Effector CD8-positive, alpha-beta T cell (primary cell): ENCODE measurements at places on chromosomes 1 and 21.

- DNase-seq: no peak
Measured at GRCh38 chr1:236147068-236147467, 4.7 kb downstream of the GPR137B start.

DNA sequence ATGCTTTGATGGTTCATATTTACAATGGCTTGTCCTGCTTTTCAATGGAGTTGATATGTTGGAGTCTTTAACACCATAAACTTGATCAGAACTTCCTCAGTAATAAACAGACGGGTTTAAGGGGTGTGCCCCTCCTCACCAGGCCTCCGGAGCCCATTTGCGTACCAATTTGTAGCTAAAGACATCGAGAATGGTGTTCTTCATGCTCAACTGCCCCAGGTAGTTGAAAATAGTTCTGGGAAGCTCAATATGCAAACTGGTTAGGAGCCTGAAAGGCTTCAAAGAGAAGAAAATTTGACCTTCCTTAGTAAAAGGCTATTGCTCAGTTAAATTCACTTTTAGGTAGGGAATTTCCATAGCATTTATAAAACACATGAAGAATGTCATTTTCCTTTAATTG, 68.1 kb upstream of the RRP15 start:
- no peak for DNase-seq

DNA sequence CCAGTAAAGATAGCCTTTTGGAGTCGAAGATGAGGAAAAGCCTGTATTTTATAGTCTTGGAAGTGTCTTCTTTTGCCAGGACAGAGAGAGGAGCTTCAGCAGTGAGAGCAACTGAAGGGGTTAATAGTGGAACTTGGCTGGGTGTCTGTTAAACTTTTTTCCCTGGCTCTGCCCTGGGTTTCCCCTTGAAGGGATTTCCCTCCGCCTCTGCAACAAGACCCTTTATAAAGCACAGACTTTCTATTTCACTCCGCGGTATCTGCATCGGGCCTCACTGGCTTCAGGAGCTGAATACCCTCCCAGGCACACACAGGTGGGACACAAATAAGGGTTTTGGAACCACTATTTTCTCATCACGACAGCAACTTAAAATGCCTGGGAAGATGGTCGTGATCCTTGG, at the start of gene VCAM1:
TSS of gene VCAM1 (plus strand) at position 253 of the 400 bp plus-strand sequence. CDS start at position 372, 119 bp downstream.
- DNase-seq: no peak

GRCh38 chr1:199546323-199546722, 481.2 kb upstream of the NR5A2 start:
- DNase-seq: no peak

DNA sequence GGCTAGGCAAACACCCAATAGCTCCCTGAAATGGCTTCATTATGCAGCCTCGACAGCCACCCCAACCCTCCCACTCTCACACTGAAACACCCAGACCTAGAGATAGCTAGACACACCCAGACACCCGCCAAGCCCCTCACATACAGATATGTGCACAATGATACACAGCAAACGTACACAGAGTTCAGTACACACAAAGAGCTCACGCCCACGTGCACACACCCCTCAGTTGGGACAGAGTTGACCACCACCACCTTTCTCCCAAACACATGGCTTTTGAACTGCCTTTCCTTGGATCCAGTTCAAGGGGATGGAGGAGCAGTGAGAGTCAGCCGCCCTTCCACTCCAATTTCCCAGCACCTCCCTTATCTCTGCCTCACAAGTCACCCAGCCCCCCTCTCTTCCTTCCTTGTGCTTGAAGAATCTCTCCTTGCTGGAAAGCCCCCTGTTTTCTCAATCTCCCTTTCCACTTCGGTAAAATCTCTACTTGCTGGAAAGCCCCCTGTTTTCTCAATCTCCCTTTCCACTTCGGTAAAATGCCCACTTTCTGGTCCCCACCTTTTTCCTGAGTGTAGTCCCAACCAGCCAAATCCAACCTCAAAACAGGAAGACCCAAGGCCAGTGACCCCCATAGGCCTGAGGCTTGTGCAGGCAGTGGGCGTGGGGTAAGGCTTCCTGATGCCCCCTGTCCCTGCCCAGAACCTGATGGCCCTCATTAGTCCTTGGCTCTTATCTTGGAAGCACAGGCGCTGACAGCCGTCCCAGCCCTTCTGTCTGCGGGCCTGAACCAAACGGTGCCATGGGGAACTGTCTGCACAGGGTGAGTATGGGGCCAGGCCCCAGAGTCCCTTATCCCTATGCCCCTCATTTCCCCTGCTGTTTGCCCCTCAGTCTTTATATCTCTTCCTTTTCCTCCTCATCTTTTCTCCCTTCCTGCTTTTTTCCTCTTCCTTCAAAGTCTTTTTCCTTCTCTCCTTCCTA, at the start of gene ACKR1:
TSS of gene ACKR1 (plus strand) at position 715 of the 981 bp plus-strand sequence. CDS start at position 800, 85 bp downstream.
- no peak for DNase-seq

DNA sequence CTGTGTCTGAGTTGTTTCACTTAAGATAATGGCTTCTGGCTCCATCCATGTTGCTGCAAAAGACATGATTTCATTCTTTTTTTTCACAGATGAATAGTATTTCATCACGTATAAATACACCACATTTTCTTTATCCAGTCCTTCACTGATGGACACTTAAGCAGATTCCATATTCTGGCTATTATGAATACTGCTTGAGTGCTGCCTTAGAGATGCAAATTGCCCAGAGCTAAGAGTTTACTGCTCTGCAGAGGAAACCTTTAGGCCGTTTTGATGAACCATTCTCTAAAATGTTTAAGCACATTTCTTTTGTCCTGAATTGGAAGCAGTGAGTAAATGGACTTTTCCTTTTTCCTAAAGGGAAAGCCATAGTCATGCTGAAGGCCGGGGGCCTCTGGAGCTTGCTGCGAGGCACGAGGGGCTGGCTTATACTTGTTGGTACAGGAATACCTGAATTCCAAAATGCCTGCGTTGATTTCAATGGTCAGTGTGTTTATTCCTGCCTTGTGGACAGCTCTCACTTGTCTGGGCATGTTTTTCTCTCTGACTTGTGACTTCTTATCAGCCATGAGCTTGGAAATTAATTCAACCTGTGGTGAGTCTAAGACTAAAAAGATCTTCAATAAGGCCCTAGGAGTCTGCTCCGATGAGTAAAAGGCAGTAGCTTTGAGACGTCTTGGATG, 201.0 kb upstream of the MAP1LC3C start:
- no peak for DNase-seq

- no peak for DNase-seq
Measured at GRCh38 chr1:232598133-232598532, 31.8 kb downstream of the SIPA1L2 start.

DNA sequence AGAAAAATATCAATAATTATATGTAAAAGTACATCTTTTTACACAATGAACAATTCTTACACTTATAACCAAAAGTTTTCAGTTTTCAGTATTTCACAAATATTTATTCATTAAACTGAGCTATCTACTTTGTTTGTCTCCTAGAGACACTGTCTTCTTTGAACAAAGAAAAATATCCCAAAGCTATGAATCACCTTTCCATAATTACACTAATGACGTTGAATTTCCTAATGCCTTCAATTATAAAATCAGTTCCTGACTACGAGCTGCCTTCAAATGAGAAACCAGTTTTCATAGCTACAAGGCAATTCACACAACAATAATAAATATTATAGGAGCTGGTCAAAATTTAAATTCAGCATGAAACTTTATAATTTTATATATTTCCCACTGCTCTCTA, 201.8 kb upstream of the BRINP3 start:
- no peak for DNase-seq

DNA sequence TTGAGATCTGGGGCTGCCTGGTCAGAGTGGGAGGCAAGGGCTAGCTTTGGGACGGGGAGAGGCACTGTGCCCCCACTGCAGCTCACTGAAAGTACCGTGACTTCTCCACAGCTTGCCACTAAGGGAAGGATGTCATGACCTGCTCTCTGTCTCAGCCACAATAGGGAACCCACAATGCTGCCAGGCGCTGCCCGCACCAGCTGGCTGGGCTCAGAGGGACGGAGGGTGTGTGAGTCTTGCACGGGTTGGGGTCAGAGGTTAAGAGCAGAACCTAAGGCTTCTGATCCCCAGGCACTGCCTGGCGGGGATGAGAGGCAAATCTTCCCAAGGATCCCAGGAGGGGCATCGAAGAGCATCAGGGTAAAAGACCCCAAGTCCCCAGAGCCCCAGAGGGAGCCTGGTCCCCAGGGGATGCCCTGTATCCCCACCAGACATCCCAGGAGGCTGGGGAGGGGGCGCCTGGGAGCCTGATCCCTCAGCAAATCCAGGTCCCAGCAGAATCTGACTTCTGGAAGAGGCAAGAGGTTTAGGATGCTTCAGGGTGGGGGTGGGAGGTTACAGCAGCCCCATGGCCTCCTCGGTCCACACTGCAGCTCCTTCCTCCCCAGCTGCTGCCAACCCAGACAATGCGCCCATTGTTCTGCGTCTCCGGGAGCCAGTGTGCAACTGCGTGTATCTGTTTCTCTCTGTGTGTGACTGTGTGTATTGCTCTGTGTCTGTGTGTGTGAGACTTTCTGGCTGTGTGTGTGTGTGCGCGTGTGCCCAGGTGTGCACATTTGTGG, 2.0 kb upstream of the MARCKSL1 start:
- DNase-seq: no peak

DNA sequence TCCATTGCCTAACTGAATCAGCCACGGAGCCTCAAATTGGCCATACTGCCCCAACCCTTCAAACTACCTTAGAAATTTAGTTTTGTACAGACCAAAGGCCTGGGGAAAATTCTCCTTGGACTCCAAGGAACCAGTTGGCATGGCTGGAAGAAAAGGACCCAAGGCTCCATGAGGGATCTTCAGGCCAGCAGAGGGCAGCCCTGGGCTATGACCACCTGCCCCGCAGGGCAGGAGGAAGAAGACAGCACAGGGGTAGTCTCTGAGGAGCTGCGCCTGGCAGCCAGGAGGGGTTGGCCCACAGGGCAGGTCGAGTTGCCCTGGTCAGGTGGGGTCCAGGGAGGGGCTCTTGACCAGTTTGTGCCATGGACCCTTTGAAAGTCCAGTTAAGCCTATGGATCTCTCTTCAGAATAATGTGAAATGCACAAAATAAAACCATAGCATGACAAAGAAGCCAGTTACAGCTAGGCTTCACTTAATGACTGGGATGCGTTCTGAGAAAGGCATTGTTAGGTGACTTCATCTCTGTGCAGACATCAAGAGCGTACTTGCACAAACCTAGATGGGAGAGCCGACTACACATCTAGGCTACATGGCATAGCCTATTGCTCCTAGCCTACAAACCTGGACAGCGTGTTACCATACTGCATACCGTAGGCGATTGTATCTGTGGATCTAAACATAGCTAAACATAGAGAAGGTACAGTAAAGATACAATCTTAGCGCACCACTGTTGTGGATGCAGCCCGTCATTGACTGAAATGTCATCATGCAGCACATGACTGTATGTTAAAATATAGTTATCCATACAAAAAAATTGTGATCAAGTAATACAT, 26.1 kb downstream of the CACNA1S start:
- no peak for DNase-seq

DNA sequence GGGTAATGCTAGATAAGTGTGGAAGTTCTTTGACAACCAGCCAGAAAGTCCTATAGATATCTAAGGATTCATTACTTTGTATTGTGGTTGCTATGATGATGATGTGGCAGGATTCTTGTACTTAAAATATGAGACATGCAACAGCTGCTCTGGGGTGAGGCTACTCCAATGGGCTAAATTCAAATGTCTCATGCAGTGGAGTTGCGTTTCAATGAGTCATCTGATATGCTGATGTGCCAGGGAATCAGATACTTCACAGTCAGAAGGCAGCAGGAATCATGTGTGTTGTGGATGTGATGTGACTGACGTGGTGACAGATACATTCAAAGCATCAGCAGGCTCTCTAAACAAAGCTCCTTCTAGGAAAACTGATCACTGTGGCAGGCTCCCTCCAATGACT, 66.5 kb downstream of the TSEN15 start:
- no peak for DNase-seq

DNA sequence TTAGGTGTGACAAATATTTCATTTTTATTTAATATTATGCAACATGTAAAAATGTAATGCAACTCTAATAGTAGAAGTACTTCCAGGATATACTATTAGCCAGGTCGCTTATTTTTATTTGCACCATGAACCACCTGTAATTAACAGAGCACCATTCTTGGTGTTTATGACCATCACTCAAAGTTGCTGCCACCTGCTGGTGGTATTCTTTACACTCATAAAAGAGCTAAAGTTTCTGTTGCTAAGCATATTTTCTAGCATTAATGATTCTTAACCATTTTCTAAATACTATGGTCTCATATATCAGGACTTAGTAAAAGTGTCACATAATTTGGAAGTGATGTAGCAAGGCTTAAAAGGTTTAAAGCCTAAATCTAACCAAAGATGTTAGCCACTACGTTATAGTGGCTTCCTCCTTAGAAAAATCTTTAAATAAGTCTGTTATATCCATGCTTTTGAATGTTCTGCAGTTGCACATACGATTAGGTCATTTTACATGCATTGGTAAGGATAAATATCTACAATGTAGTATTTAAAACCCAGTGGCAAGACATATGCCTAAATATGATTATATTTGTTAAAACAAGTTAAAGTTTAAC, 244.5 kb downstream of the NEGR1 start:
- no peak for DNase-seq

DNA sequence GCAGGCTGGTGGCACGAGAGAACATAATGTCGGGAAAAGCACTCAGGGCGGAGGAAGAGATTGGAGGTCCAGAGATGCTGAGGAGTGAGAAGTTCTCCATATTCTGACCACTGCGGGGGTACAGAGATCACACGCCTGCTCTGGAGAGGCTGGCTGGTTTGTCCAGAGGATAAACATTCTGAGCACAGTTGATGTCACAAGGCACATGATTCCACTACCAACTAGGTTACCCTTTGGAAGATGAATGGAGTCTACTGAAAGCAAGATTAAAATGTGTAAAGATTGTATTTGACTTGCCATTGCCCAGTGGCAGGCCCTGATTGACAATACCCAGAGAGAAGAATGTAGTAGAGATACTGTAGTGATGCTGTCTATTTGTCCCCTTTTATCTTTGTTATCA, at the start of gene SPATA46:
TSS of gene SPATA46 (minus strand) at position 164 of the 400 bp plus-strand sequence. CDS start at position 100, 64 bp downstream.
- DNase-seq: no peak

- no peak for DNase-seq
Measured at GRCh38 chr1:1752636-1753606, 25.3 kb downstream of the NADK start.

- DNase-seq: no peak
Measured at GRCh38 chr21:46127239-46128105, 27.9 kb downstream of the FTCD start.

DNA sequence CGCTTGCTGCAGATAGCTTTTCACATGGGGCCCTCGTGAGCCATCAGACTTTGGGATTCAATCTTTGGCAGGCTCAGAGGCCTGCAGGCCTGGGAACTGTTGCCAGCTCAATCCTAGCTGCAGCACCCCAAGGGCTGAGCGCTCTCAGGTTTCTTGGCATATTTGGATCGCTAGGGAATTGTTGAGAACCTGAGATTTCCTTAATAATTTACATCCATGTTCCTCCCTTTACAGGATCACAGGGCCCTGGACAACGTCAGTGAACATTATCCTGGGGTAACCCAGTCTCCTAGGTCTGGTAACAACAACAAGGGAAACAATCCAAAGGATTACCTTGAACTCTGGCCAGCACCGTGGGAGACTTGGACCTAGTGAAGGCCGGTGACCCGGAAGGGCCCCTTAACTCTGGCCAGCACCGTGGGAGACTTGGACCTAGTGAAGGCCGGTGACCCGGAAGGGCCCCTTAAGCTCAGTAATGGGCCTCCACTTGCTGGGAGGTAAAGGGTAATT, 49.3 kb upstream of the NEK2 start:
- DNase-seq: no peak

GRCh38 chr1:236795757-236796667, 920 bp downstream of the MTR start:
- DNase-seq: peak; percentile 60
